ENCODE measurements at places on chromosomes 7 and 10.

- no peak for DNase-seq
Measured at GRCh38 chr10:103493916-103494877, 692 bp downstream of the NEURL1 start.

- no peak for DNase-seq
Measured at GRCh38 chr10:93701866-93702209, 554 bp downstream of the FRA10AC1 start.

DNA sequence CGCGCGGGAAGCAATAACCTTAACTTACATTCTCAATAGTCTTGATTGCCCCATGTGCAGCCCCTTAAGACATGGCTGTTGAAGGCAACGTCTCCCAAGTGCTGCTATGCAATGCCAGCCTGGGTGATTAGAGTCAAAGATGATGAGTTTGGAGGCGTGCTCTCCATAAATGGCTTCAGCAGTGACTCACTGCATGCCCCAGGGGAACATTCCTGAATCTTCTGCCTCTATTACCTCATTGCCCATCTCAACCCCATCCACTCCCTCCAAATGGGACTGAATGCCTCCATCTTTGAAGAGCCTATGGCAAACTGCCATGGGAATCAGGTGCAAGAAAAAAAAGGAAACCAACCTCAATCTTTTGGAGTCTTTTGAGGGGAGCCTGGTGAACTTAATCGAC is 282.8 kb downstream of the SNX10 start:
- DNase-seq = peak; percentile 51

DNA sequence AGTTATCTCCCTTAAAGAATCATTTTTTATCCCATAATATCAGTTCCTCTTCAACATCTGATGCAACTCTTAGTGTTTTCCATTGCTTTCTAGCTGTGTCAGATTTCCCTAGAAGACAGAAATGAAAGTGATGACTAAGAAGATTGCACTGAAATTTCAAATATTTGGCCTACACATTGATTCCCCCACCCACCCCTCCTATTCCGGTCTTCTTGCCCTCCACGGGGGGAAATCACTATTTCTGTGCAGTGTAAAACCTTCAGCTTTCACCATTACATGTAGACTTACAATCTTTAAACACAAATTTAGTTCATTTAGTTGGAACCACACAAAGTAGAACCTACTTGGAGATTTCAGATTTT is 63.7 kb upstream of the IL6 start:
- peak; percentile 57 for DNase-seq

- no peak for DNase-seq
Measured at GRCh38 chr10:1150638-1150955, 94.4 kb downstream of the WDR37 start.

DNA sequence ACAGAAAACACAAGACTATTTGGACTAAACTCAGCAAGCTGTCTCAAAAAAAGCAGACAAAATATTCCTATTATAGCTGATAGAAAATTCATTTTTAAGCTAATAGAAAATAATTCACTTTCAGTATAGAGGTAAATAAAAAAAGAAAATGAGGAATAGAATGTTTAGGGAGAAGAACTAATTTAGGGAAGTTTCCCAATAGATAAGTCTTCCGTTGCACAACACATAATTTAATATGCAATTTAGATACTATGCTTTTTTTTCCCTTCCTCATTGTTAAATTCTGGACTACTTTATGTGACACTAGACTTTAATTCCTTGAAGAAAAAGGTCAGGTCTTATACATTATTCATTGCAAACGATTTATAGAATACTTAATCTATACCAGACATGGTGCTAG is 10.3 kb downstream of the PNPLA8 start:
- DNase-seq = no peak

- DNase-seq = no peak
Measured at GRCh38 chr7:129366-130221, 62.8 kb upstream of the FAM20C start.

DNA sequence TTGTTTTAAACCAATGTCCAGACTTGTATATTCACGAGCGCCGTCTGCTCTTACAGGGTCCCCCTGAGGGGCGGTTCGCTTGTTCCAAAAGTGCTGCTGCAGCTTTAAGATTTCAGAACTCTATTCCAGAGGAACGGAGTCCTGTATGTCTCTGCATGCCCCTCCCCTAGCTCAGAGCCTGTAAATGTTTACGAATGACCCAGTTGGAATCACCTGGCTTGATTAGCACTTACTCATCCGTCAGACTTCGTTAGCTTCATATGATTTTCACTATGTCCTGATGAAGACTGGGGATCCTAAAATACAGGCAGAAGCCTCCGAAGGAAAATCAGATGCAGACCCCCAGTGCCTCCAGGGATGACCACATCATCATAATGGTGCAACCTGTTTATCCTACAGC is 4.5 kb upstream of the CHST15 start:
- DNase-seq = no peak

DNA sequence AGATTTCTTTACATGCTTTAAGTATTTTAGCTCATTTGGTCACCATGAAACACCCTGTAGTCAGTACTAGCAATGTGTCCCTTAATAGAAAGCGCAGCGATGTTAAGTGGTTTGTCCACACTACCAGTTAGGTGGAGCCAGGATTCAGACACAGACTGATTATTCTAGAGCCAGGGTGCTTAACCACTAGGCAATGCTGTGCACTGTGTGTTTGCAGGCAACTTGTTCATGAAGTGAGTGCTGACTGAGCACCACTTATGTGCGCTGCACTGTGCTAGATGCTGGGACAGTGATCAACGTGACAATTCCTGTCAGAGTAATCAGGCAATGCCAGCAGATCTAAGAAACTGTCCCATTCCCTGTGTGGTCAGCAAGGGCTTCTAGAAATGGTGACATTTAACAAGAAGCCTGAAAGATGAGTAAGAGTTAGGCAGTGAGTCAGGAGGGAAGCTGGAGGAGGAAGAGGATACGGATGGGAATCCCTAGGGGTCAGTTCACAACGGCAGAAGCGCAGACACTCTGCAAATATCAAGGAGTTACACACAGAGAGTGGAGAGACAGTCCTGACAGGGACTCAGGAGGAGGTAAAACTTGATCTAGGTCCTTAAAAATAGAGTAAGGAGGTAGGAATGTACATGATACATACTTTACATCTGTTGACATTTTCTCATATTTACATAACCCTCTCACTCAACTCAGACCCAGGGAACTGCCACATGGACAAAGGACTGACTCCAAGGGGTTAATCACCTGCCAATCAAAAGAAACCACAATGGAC is 69.7 kb upstream of the EGR2 start:
- DNase-seq = peak; percentile 81

DNA sequence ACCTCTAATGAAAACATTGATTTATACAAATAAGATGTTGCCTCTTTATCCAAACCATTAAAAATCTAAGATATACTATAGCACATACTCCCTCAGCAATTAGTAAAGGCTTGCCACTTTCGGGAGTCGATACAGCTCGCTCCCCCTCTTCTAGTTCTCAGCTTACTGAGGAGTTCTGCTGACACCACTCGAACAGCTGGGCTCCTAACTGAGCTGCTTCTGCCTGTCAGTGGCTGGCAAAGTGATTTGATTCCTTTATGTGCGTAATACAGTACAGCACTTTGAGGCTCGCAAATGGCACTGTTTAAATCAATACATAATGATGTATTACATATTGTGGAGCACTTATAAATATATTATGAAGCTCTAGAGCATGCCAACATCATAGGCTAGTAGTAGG is 241.8 kb downstream of the CREB5 start:
- DNase-seq = no peak

GRCh38 chr10:63265683-63266235 is 132.6 kb downstream of the NRBF2 start:
- DNase-seq = no peak

DNA sequence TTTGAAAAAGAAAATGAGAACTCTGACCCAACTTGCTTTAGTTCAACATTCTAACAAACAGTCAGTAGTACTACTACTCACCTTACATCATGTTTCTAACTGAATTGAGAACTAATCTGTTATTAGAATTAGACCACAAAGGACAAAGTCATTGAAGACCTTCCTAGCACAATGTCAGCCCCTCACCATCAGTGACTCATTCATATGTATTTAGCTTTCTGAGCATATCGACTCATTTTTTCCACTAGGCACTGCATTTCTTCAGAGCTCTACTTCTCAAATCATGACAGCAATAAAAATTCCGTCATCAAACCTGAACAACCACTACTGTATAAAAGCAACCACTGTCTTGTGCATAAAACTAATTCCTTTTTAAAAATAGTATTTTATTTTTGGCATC is 4.4 kb upstream of the LRRN3 start:
- no peak for DNase-seq
